Cortex of kidney (tissue), 1 donor: ENCODE measurements at places on chromosomes 1 and 21.

GRCh38 chr1:191255354-191256054 is 777.8 kb upstream of the BRINP3 start:
- no peak for DNase-seq

DNA sequence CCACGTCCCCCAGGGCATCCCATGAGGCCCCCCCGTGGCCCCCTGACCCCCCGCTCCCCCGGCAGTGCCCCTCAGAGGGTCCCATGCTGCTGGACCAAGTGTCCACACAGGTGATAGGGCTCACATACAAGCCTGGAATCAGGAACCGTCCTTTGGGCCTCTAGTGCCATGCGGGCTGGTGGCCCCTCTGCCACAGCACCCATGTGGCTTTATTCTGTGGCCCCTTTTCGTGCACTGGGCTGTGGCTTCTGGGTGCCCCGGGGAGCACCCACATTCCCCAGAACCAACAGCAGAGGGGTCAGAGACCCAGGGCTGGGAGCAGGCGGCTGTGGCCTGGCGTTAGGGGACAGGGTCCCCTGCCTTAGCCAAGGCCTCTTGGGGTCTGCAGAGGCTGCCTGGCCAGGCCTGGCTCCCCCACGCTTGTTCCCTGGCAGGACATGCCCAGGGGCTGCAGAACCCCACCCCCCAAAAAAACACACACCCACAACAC is 31.7 kb downstream of the SLC19A1 start:
- no peak for DNase-seq

- no peak for DNase-seq
Observed at GRCh38 chr1:71533950-71534349, 453.1 kb upstream of the ZRANB2 start.

- no peak for DNase-seq
Observed at GRCh38 chr1:92201973-92202372, 15.7 kb upstream of the C1orf146 start.

- no peak for DNase-seq
Observed at GRCh38 chr1:233897325-233898162, 6.9 kb upstream of the SLC35F3 start.

DNA sequence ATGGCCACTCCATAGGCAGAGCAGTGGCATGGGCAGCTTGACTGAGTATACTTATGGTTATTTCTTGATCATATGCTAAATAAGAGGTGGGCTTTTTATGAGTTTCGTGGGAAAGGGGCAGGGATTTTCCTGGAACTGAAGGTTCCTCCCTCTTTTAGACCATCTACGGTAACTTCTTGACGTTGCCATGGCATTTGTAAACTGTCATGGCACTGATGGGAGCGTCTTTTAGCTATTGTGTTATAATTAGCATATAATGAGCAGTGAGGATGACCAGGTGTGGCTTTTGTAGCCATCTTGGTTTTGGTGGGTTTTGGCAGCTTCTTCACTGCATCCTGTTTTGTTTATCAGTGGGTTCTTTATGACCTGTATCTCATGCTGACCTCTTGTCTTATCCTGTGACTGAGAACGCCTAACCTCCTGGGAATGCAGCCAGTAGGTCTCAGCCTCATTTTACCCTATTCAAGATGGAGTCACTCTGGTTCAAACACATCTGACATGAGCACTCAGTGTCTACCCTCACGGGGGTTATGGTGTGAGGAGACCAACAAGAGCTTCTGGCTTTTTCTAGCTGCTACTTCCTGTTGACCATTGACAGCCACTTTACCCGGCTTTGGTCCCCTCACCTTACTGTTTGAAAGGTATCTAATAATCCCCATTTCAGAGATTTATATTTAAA is 71.7 kb downstream of the GALNT2 start:
- no peak for DNase-seq

- DNase-seq, result no peak
Observed at GRCh38 chr1:2811533-2811918, 10.0 kb upstream of the TTC34 start.

DNA sequence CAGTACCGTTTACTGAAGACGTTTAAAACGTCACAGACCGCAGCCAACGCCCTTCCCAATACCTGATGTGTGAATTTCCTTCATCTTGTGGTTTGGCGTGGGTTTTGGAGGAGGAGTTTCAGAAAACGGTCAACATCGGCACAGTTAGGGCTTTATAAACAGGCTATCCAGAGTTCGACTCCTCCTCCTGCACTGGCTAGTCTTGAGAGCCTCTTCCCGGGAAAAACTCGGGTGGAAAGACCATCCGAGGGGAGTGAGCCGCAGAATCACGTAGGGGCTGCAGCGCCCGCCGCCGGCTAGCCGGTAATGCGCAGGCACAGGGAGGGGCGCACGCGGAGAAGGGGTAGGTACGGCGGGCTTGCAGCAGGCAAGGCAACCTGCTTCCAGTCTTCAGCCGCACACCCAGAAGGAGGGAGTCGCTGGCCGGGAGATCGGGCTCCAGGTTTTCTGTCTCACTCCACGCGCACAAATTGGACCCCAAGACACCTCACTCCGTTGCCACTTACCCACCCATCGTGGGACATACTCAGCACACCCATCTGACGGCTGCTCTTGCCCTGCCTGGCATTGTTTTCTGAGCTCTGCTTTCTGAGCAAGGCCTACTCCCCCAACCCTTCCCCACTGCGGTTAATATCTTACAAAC is 25.4 kb downstream of the SLC19A2 start:
- DNase-seq, result no peak

GRCh38 chr1:226327761-226328162 is 18.8 kb upstream of the LIN9 start:
- no peak for DNase-seq

DNA sequence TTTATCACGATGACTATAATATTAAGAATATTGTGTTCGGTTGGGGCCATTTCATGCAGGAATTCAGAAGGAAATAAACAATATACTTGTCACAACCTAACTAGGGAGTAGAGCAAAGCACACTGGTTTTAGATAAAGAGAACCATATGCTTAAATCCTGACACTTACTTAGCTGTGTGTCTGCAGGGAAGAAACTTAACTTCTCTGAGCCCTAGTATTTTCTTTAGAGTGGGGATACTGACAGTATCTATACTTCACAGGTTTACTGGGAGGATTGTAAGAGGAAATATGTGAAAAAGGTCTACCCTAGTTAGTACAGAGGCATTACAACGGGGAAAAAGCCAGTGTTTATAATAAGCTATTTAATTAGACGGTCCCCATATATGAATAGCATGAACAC is 72.9 kb downstream of the IARS2 start:
- no peak for DNase-seq

DNA sequence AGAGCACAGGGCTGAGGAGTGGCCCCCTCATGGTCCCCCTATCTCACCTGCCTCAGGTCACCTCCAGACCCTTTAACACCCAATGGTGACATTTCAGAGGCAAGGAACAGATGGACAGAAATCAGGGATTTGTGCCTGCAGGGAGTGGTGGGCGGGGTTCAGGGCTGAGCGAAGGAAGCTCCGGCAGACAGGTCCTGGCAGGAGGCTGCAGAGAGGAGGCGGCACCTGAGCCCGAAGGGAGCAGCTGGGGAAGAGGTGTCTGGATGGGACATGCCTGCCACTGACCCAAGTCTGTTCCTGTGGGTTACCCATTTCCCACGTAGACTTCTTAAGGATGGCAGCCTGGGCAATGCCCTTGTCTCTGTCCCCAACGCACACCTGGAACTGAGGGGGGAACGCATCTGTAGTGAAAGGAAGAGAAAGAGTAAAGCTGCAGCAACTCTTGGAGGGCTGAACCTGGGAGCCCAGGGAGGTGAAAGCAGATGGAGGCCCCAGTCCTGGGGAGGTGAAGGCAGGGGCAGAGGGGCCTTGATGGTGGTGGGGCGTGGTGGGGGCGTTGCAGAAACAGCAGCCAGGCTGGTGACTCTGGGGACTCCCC is 61.6 kb upstream of the ADARB1 start:
- no peak for DNase-seq

- DNase-seq, result no peak
Observed at GRCh38 chr1:9315411-9316079, 22.9 kb downstream of the SPSB1 start.

DNA sequence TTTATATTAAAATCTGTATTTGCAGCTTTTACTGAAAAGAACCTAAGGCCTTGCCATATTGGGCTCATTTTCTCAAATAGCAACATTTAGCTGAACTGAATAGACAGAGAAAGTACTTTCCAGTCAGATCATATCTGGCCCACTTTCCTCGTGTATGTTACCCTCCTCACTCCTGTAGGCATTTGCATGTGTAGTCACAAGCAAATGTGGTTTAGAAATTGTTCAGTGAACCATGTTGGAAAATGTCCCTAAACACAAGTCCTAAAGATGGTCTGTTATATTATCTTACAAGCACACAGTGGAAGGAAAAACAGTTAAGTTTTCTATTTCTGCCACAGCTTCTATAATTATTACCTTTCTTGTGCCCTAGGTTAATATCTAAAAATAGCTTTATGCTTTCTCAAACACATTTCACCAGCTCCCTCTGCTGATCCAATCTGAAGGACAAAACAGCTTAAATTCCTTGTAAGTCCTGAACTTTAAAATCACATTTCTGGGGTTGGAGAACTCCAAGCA is 606 bp upstream of the FMO4 start:
- DNase-seq, result no peak

- DNase-seq, result no peak
Observed at GRCh38 chr1:32346532-32347157, 10.6 kb upstream of the MARCKSL1 start.

DNA sequence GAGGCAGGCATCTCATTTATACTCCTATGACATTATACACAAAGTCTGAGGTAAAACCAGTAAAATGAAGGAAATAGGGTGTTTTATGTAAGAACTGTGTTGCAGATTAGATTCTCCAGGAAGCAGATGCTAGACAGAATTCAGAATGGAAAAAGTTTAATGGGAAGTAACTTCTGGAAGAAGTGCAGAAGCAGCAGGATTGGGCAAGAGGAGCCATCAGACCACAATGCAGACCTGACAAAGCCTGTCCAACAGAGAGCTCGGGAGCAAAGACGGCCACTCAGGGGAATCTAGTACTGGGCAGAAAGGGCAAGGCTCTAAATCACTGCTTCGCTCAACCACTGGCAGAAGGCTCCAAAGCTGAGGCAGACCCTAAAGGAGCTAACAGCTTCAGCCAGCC is 33.7 kb downstream of the FBXO42 start:
- no peak for DNase-seq

DNA sequence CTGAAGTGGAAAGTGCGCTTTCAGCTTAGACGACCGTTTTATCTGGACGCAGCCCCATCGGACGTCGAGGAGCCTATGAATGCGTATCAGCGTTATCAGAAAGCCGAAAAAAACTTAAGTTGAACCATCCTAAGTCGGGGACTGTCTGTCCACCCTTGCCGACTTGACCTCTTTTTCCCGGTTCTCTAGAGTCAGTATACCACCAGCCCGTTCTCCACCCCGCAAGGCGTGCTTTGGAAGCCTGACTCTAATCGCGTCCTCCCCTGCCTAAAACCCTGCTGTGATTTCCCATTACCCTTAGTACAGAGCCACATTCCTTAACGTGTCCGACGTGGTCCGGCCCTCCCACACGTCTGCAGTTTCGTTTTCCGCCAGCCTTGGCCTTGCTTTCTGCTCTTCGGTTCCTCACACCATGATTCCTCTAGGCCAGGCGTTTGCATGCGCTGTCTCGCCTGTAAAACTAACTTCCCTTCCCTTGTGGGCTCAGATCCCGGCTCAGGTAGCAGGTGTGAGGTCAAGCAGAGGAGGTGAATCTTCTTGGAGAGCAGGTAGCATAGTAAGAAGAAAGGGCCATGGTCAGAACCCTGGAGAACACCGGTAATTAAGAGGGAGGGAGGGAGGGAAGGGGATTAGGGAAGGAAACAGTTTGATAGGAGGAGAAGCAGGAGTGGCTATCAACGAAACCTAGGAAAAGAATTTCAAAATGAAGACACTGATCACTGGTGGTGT is 865 bp downstream of the ADPRS start:
- DNase-seq, result no peak

DNA sequence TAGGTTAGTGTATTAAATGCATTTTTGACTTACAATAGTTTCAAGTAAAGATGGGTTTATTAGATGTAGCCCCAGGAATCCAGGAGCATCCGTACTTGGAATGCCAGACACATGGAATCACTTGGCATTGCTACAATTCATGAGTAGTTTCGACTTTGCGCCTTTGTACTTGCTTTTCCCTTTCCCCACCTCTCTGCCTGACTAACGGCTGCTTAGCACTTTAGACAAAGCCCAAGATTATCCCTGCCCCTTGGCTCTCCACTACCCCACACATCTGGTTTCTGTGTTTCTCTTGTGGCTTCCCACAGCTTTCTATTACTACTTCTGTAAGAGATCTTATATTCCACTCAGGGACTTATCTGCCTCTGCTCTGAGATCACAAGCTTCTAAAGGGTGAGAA is 397.7 kb upstream of the POU3F1 start:
- no peak for DNase-seq

- no peak for DNase-seq
Observed at GRCh38 chr1:98556521-98557158, 104.9 kb upstream of the SNX7 start.

DNA sequence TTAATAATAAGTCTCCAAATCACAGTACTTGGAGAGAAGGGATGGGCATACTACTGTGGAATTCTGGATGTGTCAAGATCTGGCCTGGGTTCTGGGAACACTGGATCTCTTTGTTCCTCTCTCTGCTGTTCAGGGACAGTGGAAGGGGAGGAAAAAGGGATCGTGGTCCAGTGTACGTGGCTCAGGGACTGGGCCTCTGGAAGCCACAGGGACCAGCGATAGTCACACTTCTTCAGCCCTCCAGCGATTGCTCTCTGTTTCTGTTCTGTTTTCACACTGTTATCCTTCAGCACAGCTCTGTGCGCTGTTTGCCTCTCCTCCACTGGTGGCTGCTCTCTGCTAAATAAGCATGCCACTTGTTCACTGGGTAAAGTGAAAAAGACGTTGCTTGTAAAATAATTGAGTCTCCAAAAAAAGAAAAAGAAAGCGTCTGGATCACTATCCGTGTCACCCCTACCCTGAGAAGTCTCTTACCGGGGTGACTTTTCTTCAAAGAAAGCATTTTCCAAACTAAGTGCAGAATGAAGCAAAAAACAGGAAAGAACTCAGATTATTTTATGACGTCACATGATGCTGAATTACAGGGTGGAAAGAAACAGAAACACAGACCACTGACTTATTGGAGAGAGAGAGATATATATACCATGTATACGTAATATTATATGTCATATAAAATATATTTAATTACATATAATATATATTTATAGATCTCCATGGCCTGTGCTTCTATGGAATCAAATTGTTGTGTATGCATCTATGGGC is 279.4 kb downstream of the RGS7 start:
- DNase-seq, result no peak

- DNase-seq, result no peak
Observed at GRCh38 chr1:173485401-173485800, 8.3 kb downstream of the PRDX6 start.

DNA sequence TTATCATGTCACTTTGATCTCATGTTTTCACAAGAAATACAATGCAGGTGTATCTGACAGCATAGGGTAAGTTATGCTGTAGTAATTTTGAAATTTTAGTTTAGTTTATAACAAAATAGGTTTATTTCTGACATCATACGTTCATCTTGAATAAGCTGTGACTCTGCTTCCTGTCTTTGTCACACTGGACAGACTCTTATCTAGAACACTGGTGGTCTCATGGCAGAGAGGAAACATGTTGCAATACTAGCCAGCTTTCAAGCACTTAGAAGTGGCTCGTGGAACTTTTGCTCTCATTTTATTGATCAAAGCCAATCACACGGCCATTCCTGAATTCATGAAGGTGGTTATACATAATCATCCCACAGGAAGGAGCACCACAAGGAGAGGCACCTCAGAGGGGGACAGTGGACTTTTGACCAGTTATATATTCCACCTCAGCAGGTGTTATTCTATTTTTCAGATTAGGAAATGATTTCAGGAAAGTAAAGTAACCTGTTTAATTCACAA is 46.5 kb downstream of the CYP2J2 start:
- no peak for DNase-seq

GRCh38 chr1:86538775-86539174 is 8.1 kb upstream of the CLCA4 start:
- DNase-seq, result no peak
